ENCODE measurements at places on chromosomes 13 and 19.

- no peak for DNase-seq
These were observed 4.8 kb upstream of the DPRX start for GRCh38 chr19:53626976-53627375.

- peak; percentile 88 for DNase-seq
These were observed 125.0 kb downstream of the STK24 start for GRCh38 chr13:98451676-98452470.

DNA sequence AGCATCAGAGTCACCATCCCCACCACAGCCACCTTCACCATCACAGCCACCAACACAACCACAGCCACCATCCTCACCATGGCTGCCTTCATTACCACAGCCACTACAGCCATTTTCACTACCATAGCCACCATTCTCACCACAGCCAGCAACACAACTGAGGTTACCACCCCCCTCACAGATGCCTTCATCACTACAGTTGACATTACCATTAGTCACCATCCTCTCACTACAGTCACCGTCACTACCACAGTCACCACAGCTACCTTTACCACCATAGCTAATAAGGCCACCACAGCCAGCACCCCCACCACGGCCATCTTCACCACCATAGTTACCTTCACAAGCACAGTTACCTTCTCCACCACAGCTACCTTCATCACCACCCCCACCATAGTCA is 269.6 kb downstream of the DNAJC15 start:
- DNase-seq = no peak

GRCh38 chr19:48419158-48419920 is 25.9 kb downstream of the GRIN2D start:
- DNase-seq = peak; percentile 58

- no peak for DNase-seq
These were observed 14.8 kb downstream of the EPSTI1 start for GRCh38 chr13:42977219-42977659.

DNA sequence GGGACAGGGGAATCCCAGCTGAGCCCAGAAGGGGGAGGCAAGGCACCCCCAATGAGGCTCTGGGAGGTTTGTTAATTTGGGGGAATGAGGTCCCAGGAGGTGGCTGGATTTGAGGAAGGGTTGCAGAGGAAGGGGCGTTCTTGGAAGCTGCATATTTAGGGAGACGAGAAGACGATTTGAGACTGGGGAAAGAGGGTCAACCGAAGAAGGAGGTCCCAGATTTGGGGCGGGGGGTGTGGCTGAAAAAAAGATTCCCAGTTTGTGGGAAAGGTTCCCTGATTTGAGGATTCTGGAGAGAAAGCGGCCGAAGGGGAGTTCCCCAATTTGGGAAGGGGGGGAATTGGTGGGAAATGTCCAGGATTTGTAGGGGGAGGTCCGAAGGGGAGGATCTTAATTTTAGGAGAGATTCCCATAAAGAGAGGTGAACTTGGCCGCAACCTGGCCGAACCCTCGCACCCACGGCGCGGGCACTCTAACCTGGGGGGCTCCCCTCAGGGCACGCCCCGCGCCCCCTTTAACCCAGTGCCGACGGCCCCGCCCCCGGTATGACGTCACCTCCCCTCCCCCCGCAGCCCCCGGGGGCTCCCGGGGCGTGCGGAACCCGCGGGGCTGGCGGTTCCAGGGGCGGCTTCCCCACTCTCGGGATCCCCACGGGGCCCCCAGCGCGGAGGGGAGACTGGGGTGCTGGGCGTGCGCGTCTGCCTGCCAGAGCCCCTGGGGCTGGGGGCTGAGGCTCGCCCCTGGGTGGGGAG is 1.2 kb downstream of the PTPRS start:
- DNase-seq = peak; percentile 43

DNA sequence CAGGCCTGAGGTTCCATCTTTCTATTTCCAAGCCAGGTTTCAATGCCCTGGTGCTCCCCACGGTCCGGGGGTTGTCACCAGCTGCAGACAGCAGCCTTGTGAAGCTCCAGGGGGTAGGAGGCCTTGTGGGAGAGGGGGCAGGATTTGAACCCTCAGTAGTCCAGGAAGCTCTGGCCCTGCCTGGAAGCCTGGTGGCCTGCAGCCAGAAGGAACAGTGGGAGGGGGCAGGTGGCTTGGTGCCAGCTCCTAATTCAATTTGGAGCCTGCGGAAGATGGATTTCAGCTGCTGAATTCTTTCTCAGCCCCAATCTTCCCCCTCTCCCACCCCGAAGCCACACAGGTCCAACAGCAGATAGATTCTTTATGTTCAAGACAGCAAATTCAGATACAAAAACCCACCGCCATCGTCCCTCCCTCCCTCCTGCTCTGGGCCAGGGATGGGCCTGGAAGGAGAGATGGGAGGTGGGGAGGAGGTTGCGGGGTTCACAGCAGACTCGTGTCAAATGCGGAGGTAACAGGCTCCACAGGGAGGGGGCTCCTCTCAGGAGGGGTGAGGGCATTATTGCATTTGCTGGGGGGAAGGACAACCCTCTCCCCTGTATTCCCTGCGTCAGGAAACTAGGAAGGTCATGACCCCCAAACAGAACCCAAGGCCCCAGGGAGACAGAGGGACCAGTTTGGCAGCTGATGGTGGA is 2.4 kb upstream of the PTGER1 start:
- peak; percentile 77 for DNase-seq

DNA sequence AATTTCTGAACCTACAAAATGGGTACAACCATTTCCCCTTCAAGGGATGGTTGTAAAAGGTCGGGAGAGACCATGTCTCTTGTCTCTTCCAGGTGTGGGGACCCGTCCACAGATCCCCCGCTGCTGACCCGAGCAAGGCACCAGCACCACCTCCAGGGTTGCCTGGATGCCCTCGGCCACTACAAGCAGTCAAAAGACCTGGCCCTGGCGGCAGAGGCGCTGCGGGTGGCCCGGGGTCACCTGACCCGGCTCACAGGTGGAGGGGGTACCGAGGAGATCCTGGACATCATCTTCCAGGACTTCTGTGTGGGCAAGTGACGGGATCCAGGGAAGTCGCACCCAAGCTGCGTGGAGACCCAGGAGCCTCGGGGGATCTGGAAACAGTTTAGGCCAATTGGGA is 4.0 kb downstream of the GTPBP3 start:
- DNase-seq = no peak

- no peak for DNase-seq
These were observed 4.1 kb downstream of the SPACA6 start for GRCh38 chr19:51697169-51697776.

GRCh38 chr19:41564515-41565378 is 11.2 kb upstream of the CEACAM21 start:
- DNase-seq = no peak

GRCh38 chr13:39105110-39105509 is 66.9 kb downstream of the NHLRC3 start:
- DNase-seq = no peak

- DNase-seq = no peak
These were observed 5.6 kb upstream of the KLK13 start for GRCh38 chr19:51070334-51071094.

DNA sequence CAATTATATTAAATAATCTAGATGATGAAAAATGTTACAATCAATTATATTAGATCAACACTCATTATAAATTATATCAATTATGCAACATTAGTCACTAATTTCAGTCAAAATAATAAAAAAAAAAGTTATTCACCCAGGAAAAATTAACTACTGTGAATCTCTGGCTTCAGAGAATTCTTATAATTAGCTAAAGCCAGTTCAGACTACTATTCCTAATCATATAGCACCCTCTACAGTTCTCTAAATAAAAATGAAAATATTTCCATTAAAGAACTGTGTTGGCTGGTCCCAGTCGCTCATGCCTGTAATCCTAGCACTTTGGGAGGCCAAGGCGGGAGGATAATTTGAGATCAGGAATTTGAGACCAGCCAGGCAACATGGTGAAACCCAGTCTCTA is 33.0 kb downstream of the XPO4 start:
- no peak for DNase-seq

DNA sequence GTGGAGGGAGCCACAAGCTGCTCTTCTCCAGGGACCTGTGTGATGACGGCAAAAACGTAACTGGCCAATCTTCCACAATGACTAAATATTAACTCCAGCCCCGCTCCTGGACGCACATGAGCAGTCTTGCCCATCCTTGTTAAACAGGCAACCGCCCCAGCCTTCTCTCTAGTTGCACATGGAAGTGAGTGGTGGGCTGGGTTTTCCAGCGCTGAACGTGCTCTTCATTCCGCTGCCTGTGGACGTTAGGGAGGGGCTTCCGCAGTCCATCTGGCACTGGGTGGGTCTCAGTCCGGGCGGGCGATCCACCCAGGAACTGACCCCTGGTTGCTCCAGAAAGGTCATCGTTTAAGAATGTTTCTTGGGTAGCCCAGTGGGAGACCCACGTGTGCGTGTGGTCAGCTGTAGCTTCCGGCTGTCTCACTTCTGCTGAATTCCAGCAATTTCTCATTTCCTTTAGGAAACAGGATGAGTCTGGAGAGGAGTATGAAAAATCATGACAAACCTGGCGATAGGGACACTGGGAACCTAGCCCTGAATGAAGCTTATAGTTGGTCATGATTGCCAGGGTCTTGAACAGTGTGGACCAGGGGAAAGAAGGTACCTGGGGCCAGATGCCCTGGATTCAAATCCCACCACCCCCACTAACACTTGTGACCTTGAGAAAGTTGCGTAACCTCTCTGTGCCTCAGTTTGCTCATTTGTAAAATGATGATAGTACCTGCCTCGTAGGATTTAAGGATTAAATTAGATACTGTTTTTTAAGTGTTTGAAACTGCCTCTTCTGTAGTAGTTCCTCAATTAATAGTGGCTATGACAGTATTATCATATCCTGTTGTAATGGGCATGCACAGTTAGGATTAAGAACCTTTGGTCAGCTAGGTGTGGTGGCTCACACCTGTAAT is 92.6 kb downstream of the SIPA1L3 start:
- peak; percentile 74 for DNase-seq

- no peak for DNase-seq
These were observed 17.2 kb downstream of the PKN1 start for GRCh38 chr19:14450168-14450874.

GRCh38 chr19:19613506-19613905 is 5.0 kb downstream of the PBX4 start:
- DNase-seq = no peak

DNA sequence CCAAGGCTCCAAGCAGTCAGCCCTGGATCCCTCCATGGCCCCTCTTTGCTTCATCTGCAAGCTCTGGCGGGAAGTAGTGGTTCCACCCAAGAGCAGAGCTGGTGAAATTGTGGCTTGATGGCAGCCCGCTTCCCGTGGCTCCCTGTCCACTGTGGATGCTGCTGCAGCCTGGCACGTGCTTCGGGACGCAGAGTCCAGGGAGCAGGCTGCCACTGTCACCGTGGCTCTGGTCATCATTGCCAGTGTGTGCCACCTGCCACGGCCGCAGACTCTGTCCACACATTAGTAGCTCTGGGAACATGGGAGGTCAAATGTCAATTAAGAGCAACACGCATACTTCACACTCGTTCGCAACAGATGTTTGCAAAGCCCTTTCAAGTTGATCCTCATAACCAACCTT is 40.8 kb upstream of the RNF17 start:
- DNase-seq = no peak

GRCh38 chr19:18220632-18221275 is 5.5 kb downstream of the PDE4C start:
- DNase-seq = no peak

DNA sequence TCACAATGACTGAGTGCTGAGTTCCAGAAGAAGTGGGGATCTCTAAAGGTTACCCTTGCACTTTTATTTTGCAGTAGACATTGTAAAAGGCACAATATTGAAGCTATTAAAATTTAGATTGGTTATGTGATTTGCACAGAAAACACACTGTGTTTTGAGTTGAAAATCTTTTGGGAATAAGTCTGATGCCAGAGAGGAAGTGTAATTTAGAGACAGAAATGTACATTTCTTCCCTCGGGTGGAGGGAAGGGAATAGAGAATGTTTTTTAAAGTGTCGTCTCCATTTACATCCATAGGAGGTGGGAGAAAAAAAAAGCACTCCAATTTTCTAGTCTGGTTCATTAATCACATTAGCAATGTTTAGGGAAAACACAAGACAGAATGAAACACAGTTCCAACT is 465.8 kb downstream of the OLFM4 start:
- DNase-seq = no peak

DNA sequence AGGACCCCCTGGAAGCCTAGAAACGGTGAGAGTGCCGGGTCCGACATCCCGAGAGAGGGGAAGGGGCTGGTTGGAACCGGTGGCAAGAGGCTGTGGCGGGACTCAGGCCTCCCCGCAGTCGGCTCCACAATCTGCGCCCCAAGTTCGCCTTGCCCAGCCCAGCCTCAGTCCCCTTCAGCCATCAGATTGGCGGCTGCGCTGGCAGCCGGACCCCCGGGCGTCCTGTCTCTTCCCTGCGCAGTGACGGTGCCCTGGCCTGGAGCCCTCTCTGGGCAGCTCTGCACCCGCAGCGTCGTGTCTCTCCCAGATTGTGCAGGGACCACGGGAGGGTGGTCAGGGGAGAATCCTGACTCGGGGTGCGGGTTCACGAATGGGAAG is 315 bp downstream of the ZNF492 start:
- DNase-seq = no peak

DNA sequence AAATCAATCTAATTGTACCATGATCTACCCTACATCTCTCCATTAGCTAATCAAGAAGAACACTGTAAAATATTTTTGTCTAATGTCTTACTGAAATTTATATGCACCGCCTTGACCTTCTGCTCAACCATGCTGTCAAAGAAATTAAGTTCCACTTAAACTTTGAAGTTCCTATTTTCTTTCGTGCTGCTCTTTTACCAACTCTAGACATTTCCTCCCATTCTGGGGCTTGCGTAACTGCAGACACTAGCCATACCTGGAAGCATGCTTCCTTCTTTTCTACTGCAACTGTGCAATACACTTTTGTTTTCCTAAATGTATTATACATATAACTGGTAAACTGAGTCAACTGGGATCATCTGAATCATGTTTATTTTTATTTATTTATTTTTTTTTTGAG is 8.5 kb upstream of the UBE2L5 start:
- DNase-seq = no peak

GRCh38 chr19:1747285-1748114 is 5.8 kb upstream of the ONECUT3 start:
- no peak for DNase-seq

DNA sequence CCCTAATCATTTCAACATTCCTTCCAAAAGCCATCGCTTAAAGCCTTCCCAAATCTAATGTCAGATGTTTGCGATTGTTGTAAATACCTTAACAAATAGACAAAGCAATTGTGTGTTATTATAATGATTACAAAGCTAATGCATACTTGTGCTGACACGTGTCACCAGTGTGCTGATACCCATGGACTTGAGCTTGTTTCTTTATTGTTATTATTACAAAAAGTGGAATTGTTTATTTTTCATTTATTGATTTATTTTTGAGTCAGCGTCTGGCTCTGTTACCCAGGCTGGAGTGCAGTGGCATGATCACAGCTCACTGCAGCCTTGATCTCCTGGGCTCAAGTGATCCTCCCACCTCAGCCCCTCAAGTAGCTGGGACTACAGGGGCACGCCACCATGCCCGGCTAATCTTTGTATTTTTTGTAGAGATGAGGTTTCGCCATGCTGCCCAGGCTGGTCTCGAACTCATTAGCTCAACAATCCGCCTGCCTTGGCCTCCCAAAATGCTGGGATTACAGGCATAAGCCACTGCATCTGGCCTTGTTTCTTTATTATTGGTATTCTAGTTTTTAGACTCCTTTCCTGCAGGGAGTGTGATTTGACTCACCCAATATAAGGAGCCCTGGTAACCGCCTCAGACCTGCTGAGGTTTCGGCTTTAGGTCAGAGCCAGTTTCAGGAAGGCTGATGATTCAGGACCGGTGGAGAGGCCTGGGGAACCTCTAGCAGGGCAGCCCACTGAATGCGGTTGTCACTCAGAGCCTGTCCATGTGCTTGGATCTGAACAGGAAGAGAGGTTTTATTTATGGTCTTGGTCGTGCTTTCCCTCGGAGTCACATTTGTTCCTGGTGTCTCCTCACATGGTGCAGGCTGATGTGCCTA is 2.1 kb upstream of the FBXO17 start:
- DNase-seq = no peak

- no peak for DNase-seq
These were observed 19.5 kb downstream of the MYO1F start for GRCh38 chr19:8557642-8558238.

All from right hindlimb (tissue), 1 donor.